ENCODE measurements at places on chromosomes 11 and 22.
A peak's percentile ranks its signal among the peaks of the same experiment; 100 is the strongest.

- peaks cover 14% of the 10 kb centered on the region for H3K4me1 ChIP-seq
- DNase-seq: no peak
- no peaks in the 10 kb centered on the region for H3K36me3 ChIP-seq
- no peak overlapping the region for H3K4me3 ChIP-seq
- no peak overlapping the region for H3K27ac ChIP-seq
- no peaks in the 10 kb centered on the region for H3K27me3 ChIP-seq
Observed at GRCh38 chr22:36439481-36440271, 41.8 kb downstream of the TXN2 start.

DNA sequence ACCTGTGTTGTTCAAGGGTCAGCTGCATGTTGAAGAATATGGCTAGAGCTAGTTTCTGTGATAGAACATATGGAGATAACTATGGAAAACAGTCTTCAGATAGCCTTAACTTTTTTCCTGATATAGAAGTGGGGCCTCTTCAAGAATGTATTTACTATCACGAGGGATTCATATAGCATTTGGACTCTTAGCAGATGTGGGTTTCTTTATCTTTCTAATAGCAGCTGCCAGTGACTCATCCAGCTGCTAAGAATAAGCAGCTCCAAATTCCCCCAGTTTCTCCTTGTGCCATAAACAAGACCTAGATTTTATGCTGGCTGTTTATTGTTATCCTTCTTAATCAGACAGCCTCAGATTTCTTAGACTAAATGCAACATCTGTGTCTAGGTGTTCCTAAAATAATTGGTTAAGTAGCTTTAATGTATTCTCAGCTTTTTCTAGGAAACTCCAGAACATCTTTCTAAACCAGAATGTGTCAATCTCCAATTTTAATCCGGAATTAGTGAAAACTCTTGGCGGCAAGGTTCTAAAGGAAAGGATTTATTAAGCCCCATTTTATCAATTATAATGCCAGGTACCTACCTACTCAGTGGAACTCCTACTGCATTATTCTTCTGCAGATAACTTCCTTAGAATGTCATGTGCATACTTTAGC lies 119.8 kb downstream of the CSTPP1 start:
- H3K27ac ChIP-seq: no peak overlapping the region
- H3K36me3 ChIP-seq: peaks cover 7% of the 10 kb centered on the region
- H3K4me1 ChIP-seq: peaks cover 8% of the 10 kb centered on the region
- no peaks in the 10 kb centered on the region for H3K27me3 ChIP-seq
- H3K4me3 ChIP-seq: no peak overlapping the region

GRCh38 chr22:40951795-40952605 lies 822 bp downstream of the RBX1 start:
- H3K36me3 ChIP-seq: peaks cover 7% of the 10 kb centered on the region
- peak overlapping the region; percentile 92 for H3K27ac ChIP-seq
- H3K4me1 ChIP-seq: peaks cover 15% of the 10 kb centered on the region
- H3K27me3 ChIP-seq: no peaks in the 10 kb centered on the region

DNA sequence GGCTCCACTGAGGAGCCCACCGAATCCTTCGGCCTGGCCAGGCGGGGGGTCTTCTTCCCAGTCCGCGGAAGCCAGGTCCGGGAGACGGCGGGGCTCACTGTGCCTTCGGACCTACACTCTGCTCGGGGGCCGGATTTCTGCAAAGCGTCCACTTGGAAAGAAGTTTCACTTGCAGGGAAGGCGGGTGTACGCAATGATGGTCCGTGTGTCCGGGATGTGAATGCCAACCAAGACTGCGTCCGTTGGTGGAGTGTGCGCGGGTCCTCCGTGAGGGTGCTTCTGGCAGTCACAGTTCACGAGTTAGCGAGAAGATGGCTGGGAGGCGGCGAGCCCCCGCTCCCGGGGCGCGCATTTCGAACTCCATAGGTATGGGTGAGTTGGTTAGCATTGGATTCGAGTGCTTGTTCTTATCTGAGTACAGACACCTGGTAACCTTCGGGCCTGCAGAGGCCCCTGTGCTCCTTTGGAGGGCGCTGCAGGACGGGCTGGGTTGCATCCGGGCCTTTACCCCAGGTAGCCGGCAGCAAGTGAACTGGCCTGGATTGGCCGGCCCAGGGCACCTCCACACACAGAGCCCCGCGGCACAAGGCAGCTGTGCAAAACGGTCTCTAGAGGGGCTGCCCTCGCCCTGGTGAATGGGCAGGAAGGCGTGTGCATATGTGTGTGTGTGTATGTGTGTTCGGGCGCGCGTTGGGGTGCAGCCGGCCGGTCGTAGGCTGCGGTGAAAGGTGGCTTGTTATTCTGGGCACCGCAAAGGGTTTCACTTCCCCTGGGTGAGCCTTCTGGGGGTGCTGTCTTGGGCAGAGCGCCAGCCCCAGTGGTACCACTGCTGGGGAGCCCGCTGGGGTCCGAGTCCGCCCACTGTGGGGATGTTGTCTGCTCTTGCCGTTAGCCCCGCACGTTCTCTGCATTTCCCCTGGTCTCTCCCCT lies 13.3 kb upstream of the CYP2R1 start:
- peaks cover 29% of the 10 kb centered on the region for H3K4me1 ChIP-seq
- H3K27me3 ChIP-seq: no peaks in the 10 kb centered on the region
- H3K4me3 ChIP-seq: peak overlapping the region; percentile 89

GRCh38 chr11:118552341-118552740 lies 13.4 kb downstream of the IFT46 start:
- H3K27me3 ChIP-seq: no peaks in the 10 kb centered on the region
- no peak overlapping the region for H3K27ac ChIP-seq
- no peaks in the 10 kb centered on the region for H3K4me1 ChIP-seq
- peaks cover 12% of the 10 kb centered on the region for H3K36me3 ChIP-seq
- DNase-seq: no peak
- no peak overlapping the region for H3K4me3 ChIP-seq

GRCh38 chr11:123351375-123351774 lies 78.7 kb upstream of the GRAMD1B start:
- no peak overlapping the region for H3K4me3 ChIP-seq
- peaks cover 3% of the 10 kb centered on the region for H3K4me1 ChIP-seq
- DNase-seq: no peak
- H3K27me3 ChIP-seq: peaks cover 7% of the 10 kb centered on the region
- H3K36me3 ChIP-seq: no peaks in the 10 kb centered on the region

DNA sequence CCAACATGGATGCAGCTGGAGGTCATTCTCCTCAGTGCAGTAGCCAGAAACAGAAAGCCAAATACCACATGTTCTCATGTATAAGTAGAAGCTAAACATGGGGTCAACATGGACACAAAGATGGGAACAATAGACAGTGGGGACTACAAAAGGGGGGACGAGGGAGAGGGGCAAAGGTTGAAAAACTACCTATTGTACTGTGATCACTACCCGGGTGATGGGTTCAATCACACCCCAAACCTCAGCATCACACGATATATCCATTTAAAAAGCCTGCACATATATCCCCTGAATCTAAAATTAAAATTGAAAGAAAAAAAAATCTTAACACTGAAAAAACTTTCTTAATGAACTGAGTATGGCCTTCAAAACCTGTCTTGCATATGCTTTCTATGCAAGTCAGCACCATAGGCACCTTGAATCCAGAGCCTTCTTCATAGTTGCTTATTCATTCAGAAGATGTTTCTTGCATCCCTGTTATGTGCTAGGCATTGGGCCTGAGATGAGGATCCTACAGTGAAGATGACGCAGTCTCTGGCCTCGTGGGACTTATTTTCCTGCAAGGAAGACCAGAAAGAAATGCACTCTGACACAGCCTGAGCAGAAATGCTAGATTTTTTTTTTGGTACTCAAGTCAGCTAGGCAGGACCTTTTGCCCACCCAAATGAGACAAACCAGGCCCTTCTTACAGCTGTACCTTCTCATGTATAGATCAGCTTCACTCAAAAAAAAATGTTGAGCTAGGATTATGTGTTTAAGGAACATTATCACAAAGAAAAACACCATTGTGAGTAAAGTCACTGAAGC lies 21.0 kb downstream of the NNMT start:
- DNase-seq: no peak
- peaks cover 13% of the 10 kb centered on the region for H3K4me1 ChIP-seq
- peaks cover 14% of the 10 kb centered on the region for H3K27me3 ChIP-seq
- no peak overlapping the region for H3K4me3 ChIP-seq
- H3K27ac ChIP-seq: no peak overlapping the region
- no peaks in the 10 kb centered on the region for H3K36me3 ChIP-seq

GRCh38 chr11:94728541-94728940 lies 39.6 kb upstream of the AMOTL1 start:
- H3K27me3 ChIP-seq: peaks cover 30% of the 10 kb centered on the region
- no peak overlapping the region for H3K27ac ChIP-seq
- DNase-seq: no peak
- no peaks in the 10 kb centered on the region for H3K4me1 ChIP-seq
- no peaks in the 10 kb centered on the region for H3K36me3 ChIP-seq

GRCh38 chr22:30767661-30768060 lies 73.0 kb downstream of the OSBP2 start:
- H3K36me3 ChIP-seq: no peaks in the 10 kb centered on the region
- DNase-seq: no peak
- H3K27ac ChIP-seq: no peak overlapping the region

- DNase-seq: no peak
- H3K36me3 ChIP-seq: peaks cover 9% of the 10 kb centered on the region
- H3K27me3 ChIP-seq: peaks cover 2% of the 10 kb centered on the region
- H3K4me3 ChIP-seq: no peak overlapping the region
- no peaks in the 10 kb centered on the region for H3K4me1 ChIP-seq
- H3K27ac ChIP-seq: no peak overlapping the region
Observed at GRCh38 chr11:122863704-122864326, 18.7 kb upstream of the JHY start.

DNA sequence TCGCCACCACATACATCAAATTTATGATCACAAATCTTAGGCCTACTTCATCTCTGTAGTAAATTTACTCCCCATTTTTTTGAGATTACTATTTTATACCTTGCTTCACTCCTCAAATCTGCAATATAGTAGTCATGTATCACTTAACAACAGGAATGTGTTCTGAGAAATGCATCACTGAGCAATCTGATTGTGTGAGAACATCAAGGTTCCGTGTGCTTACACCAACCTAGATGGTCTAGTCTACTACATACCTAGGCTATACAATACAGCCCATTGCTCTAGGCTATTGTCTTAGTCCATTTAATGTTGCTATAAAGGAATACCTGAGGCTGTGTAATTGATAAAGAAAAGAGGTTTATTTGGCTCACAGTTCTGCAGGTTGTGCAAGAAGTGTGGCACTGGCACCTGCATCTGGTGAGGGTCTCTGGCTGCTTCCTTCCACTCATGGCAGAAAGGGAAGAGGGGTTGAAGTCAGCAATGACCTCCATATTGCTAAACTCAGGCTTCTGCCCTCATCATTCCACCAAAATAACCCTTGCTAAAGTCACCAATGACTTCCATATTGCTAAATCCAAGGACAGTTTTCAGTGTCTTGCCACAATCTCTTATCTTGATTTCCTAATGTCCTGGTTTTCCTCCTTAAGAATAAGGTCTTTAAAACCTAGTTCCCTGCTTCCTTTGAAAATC lies 140.3 kb downstream of the RBFOX2 start:
- no peak overlapping the region for H3K4me3 ChIP-seq
- no peaks in the 10 kb centered on the region for H3K36me3 ChIP-seq
- H3K27ac ChIP-seq: no peak overlapping the region
- H3K4me1 ChIP-seq: no peaks in the 10 kb centered on the region

GRCh38 chr11:101458161-101458560 lies 125.6 kb downstream of the TRPC6 start:
- H3K36me3 ChIP-seq: no peaks in the 10 kb centered on the region
- no peaks in the 10 kb centered on the region for H3K4me1 ChIP-seq
- no peak for DNase-seq

- DNase-seq: no peak
- no peaks in the 10 kb centered on the region for H3K27me3 ChIP-seq
- no peaks in the 10 kb centered on the region for H3K36me3 ChIP-seq
- H3K27ac ChIP-seq: no peak overlapping the region
- no peaks in the 10 kb centered on the region for H3K4me1 ChIP-seq
Observed at GRCh38 chr11:72203163-72203562, 11.2 kb downstream of the FOLR1 start.

- H3K4me3 ChIP-seq: no peak overlapping the region
- peaks cover 2% of the 10 kb centered on the region for H3K4me1 ChIP-seq
- H3K27me3 ChIP-seq: peaks cover 27% of the 10 kb centered on the region
- H3K27ac ChIP-seq: no peak overlapping the region
Observed at GRCh38 chr11:126990716-126991480, 9.7 kb downstream of the KIRREL3 start.

GRCh38 chr11:60206616-60207015 lies 23.7 kb upstream of the MS4A6A start:
- H3K4me3 ChIP-seq: no peak overlapping the region
- no peak for DNase-seq
- no peaks in the 10 kb centered on the region for H3K4me1 ChIP-seq
- no peak overlapping the region for H3K27ac ChIP-seq
- peaks cover 9% of the 10 kb centered on the region for H3K27me3 ChIP-seq

GRCh38 chr11:107988397-107989158 lies 20.1 kb upstream of the CUL5 start:
- H3K4me3 ChIP-seq: no peak overlapping the region
- H3K27me3 ChIP-seq: peaks cover 7% of the 10 kb centered on the region
- H3K4me1 ChIP-seq: peaks cover 3% of the 10 kb centered on the region
- no peaks in the 10 kb centered on the region for H3K36me3 ChIP-seq

DNA sequence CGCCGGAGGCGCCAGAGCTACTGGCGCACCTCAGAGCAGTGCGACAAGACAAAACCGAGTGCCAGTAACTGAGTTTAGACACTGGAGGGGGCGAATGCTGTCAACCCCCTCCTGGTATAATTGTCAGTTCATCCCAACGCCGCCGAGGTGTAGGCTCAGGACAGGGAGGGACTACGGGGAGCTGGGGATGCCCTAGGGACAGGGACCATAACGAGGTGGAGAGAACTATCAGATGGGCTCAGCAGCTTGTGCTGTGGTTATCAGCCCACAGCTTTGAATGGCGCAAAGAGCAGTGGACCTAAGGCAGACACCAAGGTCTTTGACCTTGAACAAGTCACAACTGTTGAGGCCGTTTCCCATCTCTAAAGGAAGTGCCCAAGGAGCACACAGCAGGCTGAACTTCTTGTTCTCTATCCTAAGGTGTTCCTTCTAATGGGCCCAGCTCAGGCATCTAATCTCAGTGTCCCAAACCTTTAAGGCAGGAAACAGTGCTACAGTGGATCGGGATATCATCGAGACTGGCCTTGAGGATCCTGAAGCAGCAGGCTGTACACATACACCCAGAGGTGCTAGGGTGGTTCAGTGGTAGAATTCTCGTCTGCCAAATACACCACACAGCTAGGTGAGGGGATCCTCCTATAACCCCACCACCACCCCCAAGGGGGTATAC lies 958 bp upstream of the TUT1 start:
- H3K4me1 ChIP-seq: peaks cover 24% of the 10 kb centered on the region
- no peak for DNase-seq
- peaks cover 16% of the 10 kb centered on the region for H3K36me3 ChIP-seq
- H3K27ac ChIP-seq: peak overlapping the region; percentile 96

Data from natural killer cell treated with Interleukin-12 subunit alpha and Interleukin-12 subunit beta and Interleukin-15 and Interleukin-18, amount 100 ng/mL, for 72 hours (primary cell).